Right ventricle myocardium inferior (tissue), 1 donor: ENCODE measurements at places on chromosomes 7 and 10. TPM values are rescaled to one million over a fixed set of nuclear protein-coding genes. Genes with fewer than 3 reads are reported as not detected.

Gene TWIST1
- total RNA-seq, result 1.6 TPM

Gene ATOH7
- not detected for total RNA-seq

Gene CNNM1
- total RNA-seq, result 0.16 TPM

Gene PTPN20
- 14.3 TPM for total RNA-seq

Gene ADIRF
- 54.6 TPM for total RNA-seq

Gene TRRAP
- 14.3 TPM for total RNA-seq

Gene TMEM236
- 0.51 TPM for total RNA-seq

Gene ZNF804B
- total RNA-seq, result not detected

Gene C7orf33
- total RNA-seq, result not detected

Gene SNX10
- 1.9 TPM for total RNA-seq

Gene TMEM184A
- 0.32 TPM for total RNA-seq

Gene CYP2E1
- 0.89 TPM for total RNA-seq

Gene GIMAP1
- 5.8 TPM for total RNA-seq

Gene BLOC1S2
- 20.9 TPM for total RNA-seq

Gene TLX1
- not detected for total RNA-seq

Gene GRID2IP
- not detected for total RNA-seq

Gene SDK1
- 2.3 TPM for total RNA-seq

Gene XPNPEP1
- total RNA-seq, result 43.6 TPM
